ENCODE measurements at places on chromosomes 4 and X.

- no peak for DNase-seq
These were observed 58.9 kb downstream of the HTRA3 start for GRCh38 chr4:8328456-8328855.

DNA sequence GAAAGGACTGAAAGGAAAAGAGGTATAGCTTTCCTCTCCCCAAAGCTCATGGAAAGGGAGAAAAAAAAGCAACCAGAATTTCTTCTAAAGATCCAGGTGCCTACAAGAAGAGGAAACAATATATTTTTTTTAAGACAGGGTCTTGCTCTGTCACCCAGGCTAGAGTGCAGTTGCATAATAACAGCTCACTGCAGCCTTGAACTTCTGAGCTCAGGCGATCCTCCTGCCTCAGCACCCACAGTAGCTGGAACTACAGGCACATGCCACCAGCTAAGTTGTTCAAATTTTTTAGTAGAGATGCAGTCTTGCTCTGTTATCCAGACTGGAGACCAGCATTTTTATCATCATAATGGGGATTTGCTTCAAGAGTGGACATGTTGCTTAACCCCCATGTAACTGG is 30.5 kb upstream of the BBS12 start:
- DNase-seq: no peak

DNA sequence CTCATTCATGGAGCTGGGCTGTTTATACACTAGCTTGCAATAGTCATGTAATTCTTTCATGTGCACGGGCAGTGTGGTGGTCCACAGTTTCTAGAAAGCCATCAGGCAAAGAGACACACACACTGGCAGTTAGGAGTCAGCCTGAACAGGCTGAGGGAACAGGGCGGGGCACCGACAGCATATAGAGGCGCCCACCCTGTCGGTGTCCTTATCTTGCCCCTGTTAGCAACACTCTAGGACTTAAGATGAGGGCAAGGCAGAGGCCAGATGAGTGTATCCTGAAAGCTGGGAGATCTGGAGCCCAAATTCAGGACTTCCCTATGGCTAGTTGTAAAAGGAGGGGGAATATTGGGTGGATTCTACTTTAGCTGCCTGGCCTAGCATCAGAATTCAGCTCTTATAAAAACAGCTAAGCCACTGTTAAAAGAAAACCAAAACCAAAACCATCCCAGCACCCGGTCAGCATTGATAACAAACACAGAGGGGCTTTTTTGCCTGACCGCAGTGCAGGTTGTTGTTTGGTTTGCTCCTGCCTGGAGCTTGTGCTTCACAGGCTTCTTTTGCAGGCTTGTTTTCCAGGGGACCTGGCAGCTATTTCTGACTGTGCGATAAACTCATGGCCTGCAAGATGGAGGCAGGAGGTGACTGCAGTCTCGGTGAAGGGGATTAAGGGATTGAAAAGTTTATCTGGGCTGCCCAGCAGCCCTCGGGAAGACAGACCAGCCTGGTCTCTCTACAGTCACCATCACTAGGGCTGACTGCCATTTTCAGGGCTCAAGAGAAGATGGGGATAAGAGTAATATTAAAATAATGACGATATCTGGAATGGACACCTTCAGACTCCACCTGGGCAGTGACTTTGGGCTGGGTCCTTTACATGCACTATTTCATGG is 638.9 kb downstream of the MID1IP1 start:
- DNase-seq: no peak

DNA sequence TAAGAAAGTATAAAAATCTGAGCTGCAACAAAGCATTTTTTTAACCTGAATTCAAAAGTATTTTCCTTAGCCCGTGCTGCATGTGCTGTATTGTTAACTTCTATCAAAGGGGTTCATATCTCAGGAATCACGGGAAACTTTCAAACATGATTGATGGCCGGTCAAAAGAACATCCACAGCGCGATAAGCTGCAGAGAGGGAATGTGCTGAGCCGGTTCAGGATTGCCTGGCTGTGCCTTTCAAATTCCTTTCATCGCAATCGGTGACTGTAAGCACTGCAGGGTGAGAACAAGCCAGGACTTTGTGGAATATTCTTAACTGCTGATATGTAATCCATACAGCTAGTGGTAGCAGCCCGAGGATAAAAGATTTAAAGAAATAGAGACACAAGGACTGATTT is 210.9 kb upstream of the NOCT start:
- DNase-seq: no peak

DNA sequence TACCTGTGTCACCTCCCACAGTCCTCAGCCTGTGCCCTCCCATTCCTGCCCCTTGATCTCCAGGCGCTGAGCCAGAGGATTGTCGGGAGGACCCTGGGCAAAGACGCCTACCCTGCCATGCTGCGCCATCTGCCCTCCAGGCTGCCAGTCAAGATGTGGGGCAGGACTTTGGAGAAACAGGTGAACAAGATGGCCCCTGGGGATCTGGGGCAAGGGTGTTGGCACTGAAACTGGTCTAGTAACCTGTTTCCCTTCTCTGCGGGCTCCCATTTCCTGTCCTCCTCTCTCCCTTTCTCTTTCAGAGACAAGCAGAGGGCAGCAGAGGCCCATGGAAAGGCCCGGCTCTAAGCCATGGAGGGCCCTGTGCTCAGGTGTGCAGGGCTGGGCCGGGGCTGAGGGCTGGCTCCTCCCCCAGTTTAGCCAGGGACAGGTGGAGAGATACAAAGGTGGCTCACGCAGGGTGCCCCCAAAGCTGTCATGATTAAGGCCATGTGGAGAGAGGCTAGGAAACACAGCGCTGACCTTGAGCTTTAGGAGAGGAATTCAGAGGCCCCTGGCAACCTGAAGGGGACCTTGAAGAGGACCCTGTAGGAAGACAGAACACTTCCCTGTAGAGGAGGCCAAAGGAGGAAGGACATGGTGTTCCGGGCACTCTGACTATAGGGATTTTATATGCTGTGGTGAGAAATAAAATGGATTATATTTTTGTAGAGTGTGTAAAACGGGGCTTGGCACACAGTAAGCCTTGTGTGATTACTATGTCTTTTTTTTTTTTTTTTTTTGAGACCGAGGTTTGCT is at the start of gene GLOD5:
Gene GLOD5, plus strand, starts transcription at position 74 of the 798 bp plus-strand sequence. Its CDS starts 44 bp downstream, at position 118.
- no peak for DNase-seq

- DNase-seq: no peak
These were observed 245.0 kb downstream of the EVC2 start for GRCh38 chr4:5463361-5463760.

- DNase-seq: no peak
These were observed 48.1 kb upstream of the FAM9C start for GRCh38 chrX:13092455-13092941.

- DNase-seq: no peak
These were observed 1.1 kb downstream of the RAB39B start for GRCh38 chrX:155262970-155263754.

DNA sequence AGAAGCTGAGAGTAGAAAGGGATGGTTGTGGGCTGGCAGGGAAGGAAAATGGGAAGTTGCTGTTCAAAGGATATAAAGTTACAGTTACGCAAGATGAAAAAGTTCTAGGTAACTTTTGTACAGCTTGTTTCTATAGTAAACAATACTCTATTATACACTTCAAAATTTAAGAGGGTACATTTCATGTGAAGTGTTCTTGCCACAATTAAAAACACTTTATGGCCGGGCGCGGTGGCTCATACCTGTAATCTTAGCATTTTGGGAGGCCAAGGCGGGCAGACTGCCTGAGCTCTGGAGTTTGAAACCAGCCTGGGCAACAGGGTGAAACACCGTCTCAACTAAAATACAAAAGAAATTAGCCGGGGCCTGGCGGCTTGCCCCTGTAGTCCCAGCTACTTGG is 623.6 kb downstream of the STIM2 start:
- DNase-seq: no peak

DNA sequence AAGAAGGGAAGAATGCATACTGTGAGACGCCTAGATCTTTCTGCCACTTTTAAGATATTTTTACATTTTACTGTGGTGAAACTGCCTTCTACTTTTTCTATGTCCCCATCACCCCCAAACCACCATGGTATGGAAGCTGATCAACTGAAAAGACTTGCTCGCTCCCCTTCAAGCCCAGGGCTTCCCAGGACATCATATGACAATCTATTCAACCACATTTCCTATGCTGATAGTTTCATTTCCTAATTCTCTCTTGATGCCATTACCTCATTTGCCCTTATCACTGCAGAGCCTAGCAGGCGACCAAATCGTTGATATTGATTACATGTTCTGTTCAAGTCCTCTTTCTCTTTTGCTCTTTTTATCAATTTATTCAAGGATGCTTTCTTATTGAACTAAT is 40.1 kb upstream of the KLHL34 start:
- DNase-seq: no peak

DNA sequence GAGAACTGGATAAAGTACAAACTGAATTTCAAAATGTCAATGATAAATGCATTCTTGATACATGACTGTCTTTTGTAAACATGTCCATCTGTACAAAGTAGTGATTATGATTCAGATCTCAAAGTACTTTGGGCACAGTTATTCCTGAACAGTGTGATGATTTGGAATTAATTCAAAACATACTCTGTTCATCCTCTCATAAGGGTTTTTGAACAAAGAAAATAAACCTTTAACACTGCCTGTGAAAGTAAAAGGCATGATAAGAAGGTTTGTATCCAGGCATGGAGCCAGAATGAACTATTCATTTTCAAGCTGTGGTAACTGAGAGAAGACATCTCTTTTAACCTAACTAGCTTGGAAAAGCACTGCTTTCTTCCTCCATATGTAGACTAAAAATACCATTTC is 883 bp upstream of the KLHL4 start:
- no peak for DNase-seq

DNA sequence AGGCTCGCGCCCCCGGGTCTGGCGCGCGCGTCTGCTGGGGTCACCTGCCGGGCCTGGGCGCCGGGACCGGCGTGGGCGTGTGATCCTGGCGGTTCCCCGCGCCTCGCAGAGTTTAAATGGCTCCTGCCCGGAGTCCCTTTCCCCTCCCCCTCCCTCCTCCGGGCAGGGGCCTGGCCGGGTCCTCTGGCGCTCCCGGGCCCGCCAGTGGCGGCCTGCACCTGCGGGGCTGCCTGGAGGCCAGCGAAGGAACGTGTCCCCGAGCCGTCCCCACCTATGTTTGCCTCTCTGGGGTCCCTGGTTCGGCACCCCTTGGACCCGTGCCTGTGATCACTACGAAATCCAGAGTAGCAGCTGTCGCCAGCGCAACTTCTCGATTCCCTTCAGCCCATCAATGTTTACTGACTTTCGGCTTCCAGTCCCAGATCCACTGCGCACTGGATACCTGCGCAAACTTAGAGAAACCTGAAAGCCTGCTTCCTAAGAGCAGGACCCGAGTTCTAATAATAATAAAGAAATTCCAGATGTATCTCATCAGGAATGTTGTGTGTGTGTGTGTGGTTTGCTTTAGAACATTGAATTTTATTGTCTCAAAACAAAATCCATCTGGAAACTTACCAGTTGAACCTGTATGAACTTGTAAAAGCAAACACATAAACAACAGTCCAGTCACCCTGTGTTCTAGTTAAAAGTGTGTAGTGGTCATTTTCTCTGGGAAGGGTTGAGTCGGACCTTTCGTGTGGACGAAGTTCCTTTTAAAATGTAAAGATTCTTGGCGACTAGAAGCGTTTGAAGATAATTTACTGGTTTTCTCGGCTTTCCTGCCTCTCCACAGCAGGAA is 788 bp downstream of the SHROOM2 start:
- DNase-seq: peak; percentile 28

- DNase-seq: no peak
These were observed 8.5 kb downstream of the LRPAP1 start for GRCh38 chr4:3523628-3524221.

GRCh38 chr4:70842761-70843435 is 3.2 kb upstream of the GRSF1 start:
- DNase-seq: no peak

- DNase-seq: no peak
These were observed 5.4 kb upstream of the PHOX2B start for GRCh38 chr4:41753942-41754341.

- DNase-seq: no peak
These were observed 133.2 kb downstream of the ARHGAP6 start for GRCh38 chrX:11532291-11533078.

DNA sequence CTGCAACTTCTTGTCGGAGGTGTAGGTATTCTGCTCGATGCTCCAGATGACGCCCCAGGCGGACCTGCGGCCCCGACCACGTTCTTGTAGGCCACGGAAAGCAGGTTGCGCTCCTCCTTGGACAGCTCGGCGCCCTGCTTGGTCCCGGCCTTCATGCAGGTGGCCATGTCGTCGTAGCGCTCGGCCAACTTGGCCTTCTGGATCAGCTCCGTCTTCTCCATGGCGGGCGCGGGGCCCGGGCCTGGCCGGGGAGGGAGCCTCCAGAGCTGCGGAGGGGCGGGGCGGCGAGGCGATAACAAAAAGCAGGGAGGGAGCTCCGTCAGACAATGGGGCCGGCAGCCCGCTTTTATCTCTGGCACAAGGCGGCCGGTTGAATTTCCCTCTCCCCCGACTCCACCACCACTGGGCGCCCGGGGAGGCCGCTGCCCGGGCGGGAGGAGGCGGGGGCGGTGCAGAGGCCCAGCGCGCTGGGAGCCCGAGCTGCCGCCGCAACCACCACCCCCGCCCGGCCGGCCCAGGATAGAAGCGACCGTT is 28.3 kb upstream of the DRP2 start:
- no peak for DNase-seq

DNA sequence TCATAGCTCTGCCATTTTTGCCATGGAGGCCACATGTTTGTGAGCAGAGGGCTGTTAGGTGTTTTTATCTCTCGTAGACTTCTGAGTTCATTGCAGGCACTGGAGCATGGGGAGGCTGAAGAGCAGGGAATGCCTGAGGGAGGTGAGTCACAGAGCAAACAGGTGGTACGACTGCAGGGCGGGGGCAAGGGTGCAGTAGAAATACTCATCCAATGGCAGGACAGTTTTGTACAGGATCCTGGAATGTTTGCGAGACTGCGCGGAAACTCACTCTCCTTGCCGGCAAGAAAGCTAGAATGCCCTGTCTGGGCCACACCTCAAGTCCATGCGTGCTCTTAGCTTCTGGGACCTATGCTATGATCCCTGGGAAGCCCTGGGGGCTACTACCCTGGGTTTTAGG is 20.0 kb upstream of the VCX2 start:
- no peak for DNase-seq

GRCh38 chr4:128291096-128291495 is 3.5 kb upstream of the PGRMC2 start:
- DNase-seq: no peak

- no peak for DNase-seq
These were observed 74.4 kb downstream of the SOWAHB start for GRCh38 chr4:76823495-76823894.

- DNase-seq: no peak
These were observed 68.5 kb downstream of the NPNT start for GRCh38 chr4:105963461-105964400.

DNA sequence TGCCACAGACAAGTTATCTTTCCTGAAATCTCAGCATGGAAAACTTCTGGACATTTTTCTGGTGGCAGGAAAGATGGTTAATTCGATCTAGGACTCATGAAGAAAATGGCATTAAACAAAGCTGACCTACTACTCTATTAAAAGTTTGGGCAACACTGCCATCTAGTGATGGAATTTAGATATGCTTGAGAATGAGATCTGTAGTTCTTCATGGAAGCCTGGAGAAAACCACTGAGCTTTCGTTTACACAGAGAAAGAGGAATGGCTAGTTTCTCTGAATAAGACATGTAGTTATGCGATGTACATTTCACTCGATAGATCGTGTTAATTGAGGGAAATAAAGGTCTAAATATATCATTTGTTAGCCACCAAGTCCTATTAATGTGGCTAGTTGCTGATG is 51.7 kb upstream of the CHRDL1 start:
- peak; percentile 16 for DNase-seq
